D341Med (cell line): ENCODE measurements at places on chromosomes 7 and 10.

GRCh38 chr10:68082872-68083271 is 7.8 kb upstream of the HERC4 start:
- DNase-seq: no peak

DNA sequence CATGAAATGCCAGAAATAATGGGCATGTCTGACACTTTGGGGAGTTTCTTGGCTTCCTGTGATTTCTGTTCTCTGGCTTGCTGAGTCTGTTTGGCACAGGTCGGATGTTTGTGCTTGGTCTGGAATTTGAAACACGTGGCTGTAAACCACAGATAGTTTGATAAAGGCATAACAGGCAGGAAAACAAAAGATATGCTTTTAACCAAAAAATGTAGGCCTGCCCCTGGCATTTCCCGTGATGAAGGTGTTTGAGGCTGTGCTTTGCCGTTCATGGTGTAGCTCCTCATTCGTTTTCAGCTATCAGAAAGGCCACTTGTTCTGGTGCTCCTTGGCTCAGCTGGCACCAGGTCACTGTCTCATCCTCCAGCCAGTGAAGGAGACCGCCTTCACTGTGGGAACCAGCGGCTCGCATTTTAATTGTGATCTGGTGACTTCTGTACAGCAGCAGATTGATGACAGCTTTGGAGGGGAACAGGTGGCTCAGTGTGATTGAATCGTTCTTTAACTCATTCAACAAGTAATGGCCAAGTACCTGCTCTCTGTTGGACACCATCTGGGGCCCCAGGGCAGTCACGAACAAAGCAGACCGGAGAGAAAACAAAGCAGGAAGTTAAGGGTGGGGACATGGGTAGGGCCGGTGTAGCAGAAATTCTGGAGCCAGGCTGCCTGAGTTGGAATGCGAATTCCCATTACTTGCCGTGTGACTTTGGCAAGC is 111.5 kb downstream of the CCNY start:
- no peak for DNase-seq

GRCh38 chr7:40784176-40784575 is 649.4 kb downstream of the SUGCT start:
- DNase-seq: no peak

DNA sequence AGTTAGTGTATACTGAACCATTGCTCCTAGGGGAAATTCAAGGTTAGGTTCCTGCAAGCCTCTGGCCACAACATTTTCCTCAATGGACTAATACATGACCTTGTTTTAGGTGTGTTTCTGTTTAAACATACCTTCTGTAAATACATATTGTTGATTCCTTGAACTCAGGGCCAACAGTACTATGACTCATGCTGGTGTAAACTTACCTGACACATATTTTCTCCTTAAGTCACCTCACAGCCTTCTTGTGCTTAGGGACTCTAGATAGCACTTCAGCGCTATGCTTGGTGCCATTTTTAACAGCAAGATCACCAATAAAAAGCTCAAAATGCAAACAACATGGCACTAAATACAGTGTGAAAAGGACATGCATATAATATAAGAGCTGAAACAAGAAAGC is 176.4 kb downstream of the TAX1BP1 start:
- no peak for DNase-seq

DNA sequence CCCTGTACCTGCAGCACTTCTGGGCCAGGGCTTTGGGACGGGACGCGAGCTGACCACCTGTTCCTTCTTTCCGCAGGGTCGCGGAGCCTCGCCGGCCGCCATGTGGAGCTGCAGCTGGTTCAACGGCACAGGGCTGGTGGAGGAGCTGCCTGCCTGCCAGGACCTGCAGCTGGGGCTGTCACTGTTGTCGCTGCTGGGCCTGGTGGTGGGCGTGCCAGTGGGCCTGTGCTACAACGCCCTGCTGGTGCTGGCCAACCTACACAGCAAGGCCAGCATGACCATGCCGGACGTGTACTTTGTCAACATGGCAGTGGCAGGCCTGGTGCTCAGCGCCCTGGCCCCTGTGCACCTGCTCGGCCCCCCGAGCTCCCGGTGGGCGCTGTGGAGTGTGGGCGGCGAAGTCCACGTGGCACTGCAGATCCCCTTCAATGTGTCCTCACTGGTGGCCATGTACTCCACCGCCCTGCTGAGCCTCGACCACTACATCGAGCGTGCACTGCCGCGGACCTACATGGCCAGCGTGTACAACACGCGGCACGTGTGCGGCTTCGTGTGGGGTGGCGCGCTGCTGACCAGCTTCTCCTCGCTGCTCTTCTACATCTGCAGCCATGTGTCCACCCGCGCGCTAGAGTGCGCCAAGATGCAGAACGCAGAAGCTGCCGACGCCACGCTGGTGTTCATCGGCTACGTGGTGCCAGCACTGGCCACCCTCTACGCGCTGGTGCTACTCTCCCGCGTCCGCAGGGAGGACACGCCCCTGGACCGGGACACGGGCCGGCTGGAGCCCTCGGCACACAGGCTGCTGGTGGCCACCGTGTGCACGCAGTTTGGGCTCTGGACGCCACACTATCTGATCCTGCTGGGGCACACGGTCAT is 13.3 kb downstream of the GPR146 start:
- no peak for DNase-seq

GRCh38 chr10:30828164-30828563 is 198.6 kb upstream of the LYZL2 start:
- no peak for DNase-seq

DNA sequence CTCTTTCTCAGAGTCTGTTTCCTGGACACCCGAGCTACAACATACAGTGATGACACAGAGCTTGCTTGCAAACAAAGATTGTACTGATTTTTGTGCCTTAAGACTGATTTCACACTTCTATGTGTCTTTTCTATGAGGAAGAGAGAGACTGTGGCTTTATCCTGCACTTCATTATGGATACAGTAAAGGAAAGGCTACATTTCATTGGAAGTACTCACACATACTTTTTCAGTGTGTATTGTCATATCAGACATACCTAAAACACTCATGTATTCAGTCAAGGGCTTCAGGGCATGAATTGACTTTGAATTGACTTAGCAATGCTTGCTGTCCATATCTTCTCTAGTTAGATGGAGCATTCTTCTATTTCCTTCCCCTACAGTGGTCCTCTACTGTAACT is 135.5 kb upstream of the IMMP2L start:
- no peak for DNase-seq

GRCh38 chr7:63521-64021 is 128.8 kb upstream of the FAM20C start:
- DNase-seq: no peak

- no peak for DNase-seq
Observed at GRCh38 chr7:9488555-9488954, 1055.1 kb downstream of the NXPH1 start.

DNA sequence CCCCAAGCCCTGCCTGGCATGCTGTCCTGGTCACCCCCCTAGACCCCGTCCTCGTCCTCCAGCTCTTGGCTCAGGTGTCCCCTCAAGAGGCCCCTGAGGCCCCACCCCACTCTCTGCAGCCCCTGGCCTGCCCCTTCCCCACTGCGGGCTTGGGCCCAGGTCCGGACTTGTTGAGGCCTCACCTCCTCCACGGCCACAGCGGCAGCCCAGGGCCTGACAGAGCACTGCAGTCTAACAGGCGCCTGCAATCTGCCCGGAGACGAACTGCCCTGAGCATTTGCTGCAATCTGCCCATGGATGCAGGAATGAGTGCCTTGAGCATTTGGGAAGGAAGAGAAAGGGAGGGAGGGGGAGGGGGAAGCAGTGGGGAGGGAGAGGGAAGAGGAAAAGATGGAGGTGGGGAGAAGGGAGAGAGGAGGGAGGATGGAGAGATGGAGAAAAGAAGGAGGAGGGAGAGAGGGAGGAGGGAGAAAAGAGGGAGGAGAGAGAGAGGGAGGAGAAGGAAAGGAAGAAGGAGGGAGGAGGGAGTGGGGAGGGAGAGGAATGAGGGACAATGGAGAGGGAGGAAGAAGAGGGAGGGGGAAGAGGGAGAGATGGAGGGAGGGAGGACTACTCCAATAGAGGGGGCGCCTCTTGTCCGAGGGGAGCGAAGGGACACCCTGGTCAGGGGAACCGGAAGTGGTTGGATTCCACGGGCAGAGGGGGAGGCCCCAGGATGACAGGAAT is 73.9 kb downstream of the PDGFA start:
- no peak for DNase-seq
